ENCODE measurements at places on chromosomes 1 and 21. TPM values are rescaled to one million over a fixed set of nuclear protein-coding genes. Genes with fewer than 3 reads are reported as not detected.

GRCh38 chr1:58765441-58765840 lies 18.4 kb downstream of the JUN start:
- DNase-seq = no peak

- DNase-seq = no peak
These were observed 8.0 kb upstream of the THEMIS2 start for GRCh38 chr1:27864264-27864895.

- DNase-seq = peak; percentile 2
These were observed 28.1 kb downstream of the ANGPTL3 start for GRCh38 chr1:62625415-62625814.

- no peak for DNase-seq
These were observed 4.5 kb downstream of the LEFTY2 start for GRCh38 chr1:225936523-225936922.

DNA sequence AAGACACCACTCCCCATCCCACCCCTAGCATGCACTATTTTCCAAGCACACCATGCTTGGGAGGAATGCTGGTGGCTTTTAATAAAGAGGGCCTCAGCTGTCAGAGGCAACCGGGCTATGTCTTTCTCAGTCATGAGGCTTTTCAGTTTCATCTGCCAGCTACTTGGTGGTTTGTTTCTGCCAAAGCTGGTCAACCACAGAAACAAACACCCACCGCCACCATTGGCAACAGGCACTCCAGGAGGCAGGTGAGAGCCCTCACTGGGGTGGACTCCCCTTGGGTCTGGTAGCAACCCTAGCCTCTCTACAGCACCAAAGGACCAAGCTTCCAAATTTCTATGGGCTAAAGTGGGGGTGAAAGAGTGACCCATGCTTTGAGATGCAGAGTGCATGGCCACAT lies 54.3 kb upstream of the CD1D start:
- DNase-seq = no peak

DNA sequence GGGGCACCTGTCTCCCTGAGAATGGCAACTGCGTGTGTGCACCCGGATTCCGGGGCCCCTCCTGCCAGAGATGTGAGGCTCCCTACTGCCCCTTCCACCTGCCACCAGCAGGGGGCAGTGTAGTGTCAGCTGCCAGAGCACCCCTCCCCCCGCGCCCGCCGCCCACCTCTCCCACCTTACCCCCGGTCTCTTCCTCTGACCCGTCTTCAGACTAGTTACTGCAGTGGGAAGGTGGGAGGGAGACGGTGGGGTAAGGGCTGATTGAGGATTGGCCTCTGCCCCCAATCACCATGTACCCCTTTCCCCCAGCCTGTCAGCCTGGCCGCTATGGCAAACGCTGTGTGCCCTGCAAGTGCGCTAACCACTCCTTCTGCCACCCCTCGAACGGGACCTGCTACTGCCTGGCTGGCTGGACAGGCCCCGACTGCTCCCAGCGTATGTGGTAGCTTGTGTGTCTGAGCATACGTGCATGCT lies 10.1 kb upstream of the LRRC71 start:
- DNase-seq = no peak

GRCh38 chr1:65558215-65558614 lies 137.7 kb downstream of the LEPR start:
- DNase-seq = no peak

GRCh38 chr21:20996421-20997310 lies 1.5 kb upstream of the NCAM2 start:
- peak; percentile 70 for DNase-seq

DNA sequence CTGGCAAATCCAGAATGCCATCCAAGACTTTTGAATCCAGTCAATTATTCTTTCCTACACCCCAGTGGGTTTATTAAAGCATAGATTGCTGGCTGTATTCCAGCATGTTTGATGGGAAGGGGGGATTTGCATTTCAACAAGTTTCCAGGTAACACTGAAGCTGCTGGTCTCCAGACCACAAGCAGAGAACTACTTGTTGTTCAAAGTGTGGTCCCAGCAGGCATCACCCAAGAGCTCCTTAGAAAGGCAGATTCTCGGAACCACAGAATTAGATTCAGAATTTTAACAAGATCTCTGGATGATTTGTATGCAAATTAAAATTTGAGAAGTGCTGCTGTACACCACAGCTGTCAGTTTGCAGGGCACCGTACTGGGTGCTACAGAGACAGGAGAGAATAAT lies 216.3 kb upstream of the FAM78B start:
- DNase-seq = no peak

- DNase-seq = no peak
These were observed 139.9 kb upstream of the ZNF644 start for GRCh38 chr1:91161749-91162148.

DNA sequence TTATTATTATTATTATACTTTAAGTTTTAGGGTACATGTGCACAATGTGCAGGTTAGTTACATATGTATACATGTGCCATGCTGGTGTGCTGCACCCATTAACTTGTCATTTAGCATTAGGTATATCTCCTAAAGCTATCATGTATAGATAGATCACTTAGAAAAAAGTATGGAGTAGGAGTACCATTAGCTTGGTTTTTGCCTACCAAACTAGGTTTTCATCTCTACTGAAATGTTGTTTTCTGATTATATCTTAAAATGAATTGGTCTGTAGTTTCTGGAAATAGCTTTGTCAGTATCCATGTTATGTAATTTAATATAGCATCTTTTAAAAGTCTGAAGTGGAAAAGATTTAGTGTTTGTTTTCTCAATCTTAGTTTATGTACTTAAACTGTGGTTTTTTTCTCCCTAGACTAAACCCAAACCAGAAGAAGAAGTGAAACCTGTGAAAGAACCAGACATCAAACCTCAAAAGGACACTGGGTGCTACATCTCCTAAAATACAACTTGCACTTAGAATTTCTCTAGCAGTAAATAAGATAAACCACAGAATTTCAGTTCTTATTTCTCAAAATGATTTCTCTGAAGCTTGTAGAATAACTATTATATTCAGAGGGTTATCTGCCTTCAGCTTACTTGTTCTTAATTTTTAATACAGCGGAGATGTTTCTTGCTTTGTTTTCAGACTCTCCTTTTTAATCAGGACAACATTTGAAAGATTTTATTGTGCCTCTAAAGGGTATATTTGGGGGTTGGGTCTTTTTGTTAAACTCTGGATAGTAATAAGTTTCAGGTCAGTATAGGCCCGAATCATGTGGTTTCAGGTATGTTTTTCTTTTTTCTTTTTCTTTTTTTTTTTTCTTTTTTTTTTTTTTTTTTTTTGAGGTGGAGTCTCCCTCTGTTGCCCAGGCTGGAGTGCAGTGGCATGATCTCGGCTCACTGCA lies 4.5 kb upstream of the FAM177B start:
- no peak for DNase-seq

DNA sequence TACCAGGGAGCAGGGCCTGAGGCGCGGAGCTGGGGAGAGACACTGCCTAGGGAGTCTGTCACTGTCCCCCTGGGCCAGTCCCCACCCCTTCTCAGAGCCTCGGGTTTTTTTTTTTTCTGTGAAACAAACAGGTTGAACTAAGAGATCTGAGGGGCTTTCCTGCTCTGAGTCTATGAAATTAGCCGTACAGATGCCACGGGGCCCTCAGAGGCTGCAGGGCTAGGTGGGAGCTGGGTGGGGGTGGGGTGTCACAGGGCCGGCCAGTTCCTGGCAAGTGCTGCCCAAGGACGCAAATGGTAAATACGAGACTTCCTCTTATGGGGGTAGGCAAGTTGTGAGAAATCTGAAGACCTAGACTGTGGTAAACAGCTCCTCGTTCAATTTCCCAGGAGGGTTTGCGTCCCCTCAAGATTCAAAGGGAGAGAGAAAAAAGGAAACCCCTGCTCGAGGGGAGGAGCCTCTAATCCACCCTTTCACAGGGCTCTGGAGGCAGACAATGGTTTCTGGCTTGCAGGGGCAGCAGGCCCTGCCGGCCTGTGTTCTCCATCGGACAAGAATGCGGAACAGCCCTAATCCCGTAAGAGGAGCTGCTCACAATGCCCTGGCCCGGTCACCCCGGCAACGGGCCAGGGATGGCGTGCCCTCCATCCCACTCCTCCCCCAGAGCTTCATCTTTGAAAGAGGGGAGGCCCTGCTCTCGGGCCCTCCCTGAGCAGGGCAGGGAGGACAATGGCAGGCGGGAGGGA lies 7.8 kb downstream of the NUAK2 start:
- peak; percentile 87 for DNase-seq

- DNase-seq = no peak
These were observed 15.6 kb downstream of the NIBAN1 start for GRCh38 chr1:184958554-184959353.

The ZMYM1 gene
- total RNA-seq = 15.1 TPM

The DMRTA2 gene
- not detected for total RNA-seq

The CHAF1B gene
- 3.0 TPM for total RNA-seq

The GPR161 gene
- 16.5 TPM for total RNA-seq

The NBPF8 gene
- total RNA-seq = 12.1 TPM

The TRABD2B gene
- total RNA-seq = 1.8 TPM

The DR1 gene
- 76.9 TPM for total RNA-seq

The SLC16A4 gene
- 14.8 TPM for total RNA-seq

The KIF14 gene
- 1.2 TPM for total RNA-seq

The B3GALT2 gene
- 0.39 TPM for total RNA-seq

The LCE2A gene
- total RNA-seq = not detected

Data from astrocyte (in vitro differentiated cells and primary cell).